CD4-positive, alpha-beta T cell (primary cell): ENCODE measurements at places on chromosomes 7 and 10.

GRCh38 chr10:3635697-3636096 lies 149.3 kb downstream of the KLF6 start:
- no peaks in the 10 kb centered on the region for H3K36me3 ChIP-seq
- DNase-seq = no peak
- H3K27ac ChIP-seq = no peak overlapping the region
- H3K27me3 ChIP-seq = no peaks in the 10 kb centered on the region
- no peaks in the 10 kb centered on the region for H3K4me1 ChIP-seq
- no peak overlapping the region for H3K4me3 ChIP-seq

DNA sequence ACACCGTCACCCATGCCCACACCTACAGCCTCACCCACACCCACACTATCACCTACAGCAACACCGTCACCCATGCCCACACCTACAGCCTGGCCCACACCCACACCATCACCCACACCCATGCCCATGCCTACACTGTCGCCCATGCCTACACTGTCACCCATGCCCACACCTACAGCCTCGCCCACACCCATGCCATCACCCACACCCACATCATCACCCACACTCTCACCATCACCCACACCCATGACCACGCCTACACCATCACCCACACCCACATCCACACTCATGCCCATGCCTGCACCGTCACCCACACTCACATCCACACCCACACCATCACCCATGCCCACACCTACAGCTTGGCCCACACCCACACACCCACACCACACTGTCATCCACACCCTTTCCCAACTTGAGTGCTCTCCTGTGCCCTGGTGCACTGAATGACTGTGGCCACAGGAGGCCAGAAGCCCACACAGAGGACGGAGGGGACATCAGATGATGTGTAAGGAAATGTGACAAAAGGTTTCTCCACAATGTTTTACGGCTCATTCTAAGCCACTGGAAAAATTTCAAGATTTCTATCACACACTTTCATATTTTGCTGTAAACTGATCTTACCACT lies 153.3 kb downstream of the WDR37 start:
- no peak overlapping the region for H3K27ac ChIP-seq
- H3K4me3 ChIP-seq = no peak overlapping the region
- no peak for DNase-seq
- H3K27me3 ChIP-seq = no peaks in the 10 kb centered on the region

GRCh38 chr7:70237831-70238575 lies 639.7 kb downstream of the AUTS2 start:
- no peak for DNase-seq
- H3K27ac ChIP-seq = no peak overlapping the region
- no peaks in the 10 kb centered on the region for H3K27me3 ChIP-seq

GRCh38 chr7:81740403-81740802 lies 29.4 kb downstream of the HGF start:
- no peaks in the 10 kb centered on the region for H3K4me1 ChIP-seq
- DNase-seq = no peak
- no peaks in the 10 kb centered on the region for H3K36me3 ChIP-seq

- no peaks in the 10 kb centered on the region for H3K36me3 ChIP-seq
- no peaks in the 10 kb centered on the region for H3K27me3 ChIP-seq
- H3K4me3 ChIP-seq = no peak overlapping the region
- H3K27ac ChIP-seq = no peak overlapping the region
- no peak for DNase-seq
Observed at GRCh38 chr7:157616426-157616825, 279.6 kb downstream of the DNAJB6 start.

- H3K27ac ChIP-seq = no peak overlapping the region
- no peaks in the 10 kb centered on the region for H3K27me3 ChIP-seq
- DNase-seq = no peak
- no peak overlapping the region for H3K4me3 ChIP-seq
- H3K4me1 ChIP-seq = no peaks in the 10 kb centered on the region
- H3K36me3 ChIP-seq = no peaks in the 10 kb centered on the region
Observed at GRCh38 chr10:84059526-84059925, 79.8 kb upstream of the GHITM start.

DNA sequence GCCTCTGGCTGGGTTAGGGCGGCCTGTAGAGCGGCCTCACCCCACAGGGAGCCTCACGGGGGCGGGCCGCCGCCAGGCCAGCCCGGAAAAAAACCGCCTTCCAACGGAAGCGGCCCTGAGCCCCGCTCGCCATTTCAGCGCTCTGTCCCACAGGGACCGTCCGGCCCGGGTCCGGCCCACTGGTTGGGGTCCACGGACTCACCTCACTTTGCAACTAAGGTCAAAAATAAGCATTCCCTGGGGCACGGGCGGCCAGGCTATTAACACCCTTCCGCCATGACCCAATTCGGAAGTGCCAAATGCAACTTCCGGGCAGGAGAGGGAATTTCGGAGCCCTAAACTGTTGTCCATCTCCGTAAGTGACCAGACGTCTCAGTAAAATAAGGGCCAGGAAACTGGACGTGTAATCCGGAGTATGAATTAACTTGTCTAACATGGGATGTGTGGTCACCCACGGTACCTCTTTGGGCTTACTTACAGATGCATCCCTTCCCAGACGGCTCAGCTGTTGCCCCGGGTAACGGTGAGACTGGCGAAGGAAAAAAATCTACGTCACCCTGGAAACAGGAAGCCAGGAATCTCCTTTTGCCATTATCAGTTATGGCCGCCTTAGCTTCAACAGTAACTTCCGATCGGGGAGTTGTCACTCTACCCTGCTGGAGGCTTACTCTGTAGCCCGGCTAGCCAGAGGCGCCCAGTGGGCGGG lies at the start of gene BBIP1:
TSS of gene BBIP1 (minus strand) at position 538 of the 706 bp plus-strand sequence. CDS start 1,023 bp downstream, outside the sequence.
- peaks cover 8% of the 10 kb centered on the region for H3K4me1 ChIP-seq
- peak within 1 kb of the TSS; percentile 100 for H3K27ac ChIP-seq
- H3K36me3 ChIP-seq = peaks cover 11% of the 10 kb centered on the region
- no peak for DNase-seq

- H3K27me3 ChIP-seq = peaks cover 2% of the 10 kb centered on the region
- no peaks in the 10 kb centered on the region for H3K4me1 ChIP-seq
- no peak overlapping the region for H3K4me3 ChIP-seq
- DNase-seq = no peak
- H3K27ac ChIP-seq = no peak overlapping the region
- H3K36me3 ChIP-seq = no peaks in the 10 kb centered on the region
Observed at GRCh38 chr10:120371856-120372255, 85.2 kb upstream of the PLPP4 start.

DNA sequence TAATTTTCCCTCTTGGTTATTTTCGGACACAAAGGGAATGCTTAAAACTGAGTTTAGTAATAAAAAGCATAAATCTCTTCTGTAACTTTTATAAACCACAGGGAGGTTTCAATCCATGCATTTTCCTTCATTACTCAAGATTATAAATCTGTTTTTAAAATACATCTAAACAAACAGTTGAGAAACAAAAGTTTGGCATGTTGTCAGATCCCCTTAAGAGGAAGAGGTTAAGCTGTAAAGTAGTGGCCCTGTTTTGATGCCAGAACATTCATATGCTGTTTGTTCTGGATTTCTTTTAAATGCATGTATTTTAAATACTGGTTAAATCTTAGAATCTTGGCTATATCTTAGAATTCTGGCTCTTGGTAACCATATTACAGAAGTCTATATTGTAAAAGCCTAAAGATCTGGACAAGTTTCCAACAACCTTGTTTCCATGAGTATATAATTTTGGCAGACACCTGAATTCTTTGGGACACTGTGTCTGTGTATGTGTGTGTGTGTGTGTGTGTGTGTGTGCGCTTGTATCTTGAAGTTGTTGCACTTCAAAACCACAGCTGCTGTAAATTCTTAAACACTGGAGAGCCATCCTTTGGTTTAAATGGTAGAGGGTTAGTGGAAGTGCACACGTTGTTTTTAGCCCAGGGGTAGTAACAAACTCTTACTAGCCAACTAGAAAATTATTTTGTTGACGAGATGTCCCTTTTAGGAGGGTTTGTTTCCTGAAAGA lies 6.8 kb upstream of the SEMA4G start:
- no peaks in the 10 kb centered on the region for H3K4me1 ChIP-seq
- peaks cover 33% of the 10 kb centered on the region for H3K36me3 ChIP-seq
- H3K4me3 ChIP-seq = no peak overlapping the region
- H3K27me3 ChIP-seq = no peaks in the 10 kb centered on the region
- H3K27ac ChIP-seq = no peak overlapping the region

DNA sequence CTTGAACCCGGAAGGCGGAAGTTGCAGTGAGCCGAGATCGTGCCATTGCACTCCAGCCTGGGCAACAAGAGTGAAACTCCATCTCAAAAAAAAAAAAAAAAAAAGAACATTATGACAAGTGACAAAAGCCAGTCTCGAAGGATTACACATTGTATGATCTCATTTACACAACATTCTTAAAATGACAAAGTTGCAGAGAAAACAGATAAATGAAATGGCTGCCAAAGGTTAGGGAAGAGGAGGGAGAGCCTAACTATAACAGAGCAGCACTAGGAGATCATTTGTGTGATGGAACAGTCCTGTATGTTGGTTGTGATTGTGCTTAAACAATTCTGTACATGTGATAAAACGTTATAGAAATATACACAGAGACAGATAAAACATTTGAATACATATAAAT lies 16.2 kb upstream of the CPVL start:
- H3K27me3 ChIP-seq = no peaks in the 10 kb centered on the region
- no peak for DNase-seq
- H3K27ac ChIP-seq = no peak overlapping the region

GRCh38 chr7:140732416-140732815 lies 35.9 kb downstream of the NDUFB2 start:
- H3K4me1 ChIP-seq = no peaks in the 10 kb centered on the region
- no peak overlapping the region for H3K4me3 ChIP-seq
- no peak for DNase-seq
- no peaks in the 10 kb centered on the region for H3K27me3 ChIP-seq
- H3K27ac ChIP-seq = no peak overlapping the region

DNA sequence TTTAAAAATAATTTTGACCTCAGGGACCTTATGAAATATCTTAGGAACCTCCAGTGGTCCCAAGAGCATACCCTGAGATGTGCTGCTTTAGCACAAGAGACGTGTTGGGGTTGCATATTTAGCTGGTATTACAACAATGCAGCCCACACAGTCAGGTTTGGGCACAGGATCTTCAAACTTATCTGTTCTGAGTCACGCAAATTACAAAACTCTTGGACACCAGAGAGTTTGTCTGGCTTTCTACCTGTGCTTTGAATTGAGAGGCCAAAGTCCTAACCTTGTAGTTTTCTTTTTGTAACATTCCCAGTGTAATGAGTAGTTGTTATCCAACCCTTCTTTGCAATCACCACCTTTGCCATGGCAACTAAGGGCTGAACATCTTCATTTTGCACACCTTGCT lies 163.5 kb upstream of the PCLO start:
- H3K27me3 ChIP-seq = no peaks in the 10 kb centered on the region
- no peak overlapping the region for H3K4me3 ChIP-seq
- H3K36me3 ChIP-seq = no peaks in the 10 kb centered on the region
- no peak for DNase-seq
- no peak overlapping the region for H3K27ac ChIP-seq

- no peaks in the 10 kb centered on the region for H3K27me3 ChIP-seq
- H3K27ac ChIP-seq = no peak overlapping the region
- no peaks in the 10 kb centered on the region for H3K36me3 ChIP-seq
Observed at GRCh38 chr10:44933451-44934321, 22.5 kb downstream of the TMEM72 start.

DNA sequence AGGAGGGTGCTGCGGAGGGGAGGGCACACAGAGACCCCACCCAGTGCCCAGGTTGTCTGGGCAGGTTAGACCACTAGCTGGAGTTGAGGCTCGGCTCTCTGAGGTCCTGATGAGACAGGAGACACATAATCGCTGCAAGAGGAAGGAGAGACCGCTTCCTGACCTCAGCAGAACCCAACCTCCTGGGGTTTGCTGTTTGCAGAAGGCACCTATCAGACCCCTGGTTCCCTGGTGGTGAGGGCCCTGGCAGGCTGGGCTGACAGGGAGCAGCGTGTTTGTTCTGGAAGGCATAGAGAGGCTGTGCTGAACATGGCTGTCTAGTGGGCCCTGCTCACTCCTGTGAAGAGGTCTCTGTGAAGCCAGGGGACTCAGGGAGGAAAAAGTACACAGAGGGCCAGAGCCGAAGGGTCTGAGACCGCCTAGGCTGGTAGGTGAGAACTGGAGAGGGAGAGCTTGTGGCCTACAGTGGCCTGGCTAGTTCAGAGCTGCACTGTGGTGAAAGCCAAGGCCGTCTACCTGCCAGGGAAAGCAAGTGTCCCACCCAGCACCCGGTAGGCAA lies 39.4 kb upstream of the NPFFR1 start:
- DNase-seq = no peak
- no peak overlapping the region for H3K4me3 ChIP-seq
- no peaks in the 10 kb centered on the region for H3K36me3 ChIP-seq
- no peak overlapping the region for H3K27ac ChIP-seq
- H3K27me3 ChIP-seq = no peaks in the 10 kb centered on the region
- peaks cover 21% of the 10 kb centered on the region for H3K4me1 ChIP-seq

DNA sequence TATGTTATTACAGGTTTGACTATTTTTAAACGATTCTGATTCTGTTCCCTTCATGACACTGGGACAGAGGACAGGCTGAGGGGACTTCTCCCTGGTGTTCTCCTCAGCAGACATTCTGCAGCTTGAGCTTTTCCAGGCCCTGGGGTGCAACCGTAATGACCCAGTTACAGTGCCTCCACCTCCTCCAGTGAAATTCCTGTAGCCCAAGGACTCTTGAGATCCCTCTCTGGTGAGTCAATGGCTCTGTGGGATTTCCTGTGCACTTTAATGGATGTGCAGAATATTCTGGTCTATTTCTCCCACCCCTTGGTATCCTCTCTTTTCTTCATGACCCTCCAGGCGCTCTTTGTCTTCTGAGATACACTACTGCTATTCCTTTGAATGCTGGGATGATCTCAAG lies 319.3 kb downstream of the INHBA start:
- no peaks in the 10 kb centered on the region for H3K27me3 ChIP-seq
- H3K4me3 ChIP-seq = no peak overlapping the region
- no peak for DNase-seq
- no peak overlapping the region for H3K27ac ChIP-seq
- H3K36me3 ChIP-seq = no peaks in the 10 kb centered on the region
- H3K4me1 ChIP-seq = no peaks in the 10 kb centered on the region

- peaks cover 5% of the 10 kb centered on the region for H3K36me3 ChIP-seq
- DNase-seq = no peak
Observed at GRCh38 chr10:7409732-7410168, 1.1 kb downstream of the SFMBT2 start.

GRCh38 chr7:13563257-13563656 lies 426.2 kb downstream of the ETV1 start:
- H3K36me3 ChIP-seq = no peaks in the 10 kb centered on the region
- no peaks in the 10 kb centered on the region for H3K27me3 ChIP-seq
- no peak overlapping the region for H3K27ac ChIP-seq
- no peaks in the 10 kb centered on the region for H3K4me1 ChIP-seq
- no peak overlapping the region for H3K4me3 ChIP-seq

- H3K27me3 ChIP-seq = peaks cover 4% of the 10 kb centered on the region
- no peaks in the 10 kb centered on the region for H3K36me3 ChIP-seq
- H3K27ac ChIP-seq = no peak overlapping the region
- no peaks in the 10 kb centered on the region for H3K4me1 ChIP-seq
Observed at GRCh38 chr7:69429911-69430383, 168.3 kb upstream of the AUTS2 start.
